ENCODE measurements at places on chromosomes 7 and 10.

DNA sequence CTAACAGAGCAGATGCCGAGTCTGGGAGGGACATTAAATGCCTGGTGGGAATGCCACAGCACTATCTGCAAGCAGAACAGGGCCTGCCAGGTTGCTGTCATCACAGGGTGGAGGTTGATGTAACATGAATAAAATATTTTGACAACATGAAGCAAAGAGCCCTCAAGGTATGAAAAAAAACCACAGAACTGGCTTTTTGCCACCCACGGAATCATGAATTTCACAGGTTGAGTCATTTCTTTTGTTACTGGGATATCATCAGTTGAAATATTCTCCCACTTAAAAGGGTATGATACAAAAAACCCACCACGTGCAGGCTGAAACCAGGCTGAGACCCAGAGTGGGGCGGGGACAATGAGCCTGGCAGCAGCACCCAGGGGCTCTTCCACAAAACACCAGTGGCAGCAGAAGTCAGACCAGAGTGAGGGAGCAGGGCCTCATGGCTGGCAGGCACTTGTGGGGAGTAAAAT lies 220.1 kb downstream of the TNS3 start:
- DNase-seq, result peak; percentile 41

DNA sequence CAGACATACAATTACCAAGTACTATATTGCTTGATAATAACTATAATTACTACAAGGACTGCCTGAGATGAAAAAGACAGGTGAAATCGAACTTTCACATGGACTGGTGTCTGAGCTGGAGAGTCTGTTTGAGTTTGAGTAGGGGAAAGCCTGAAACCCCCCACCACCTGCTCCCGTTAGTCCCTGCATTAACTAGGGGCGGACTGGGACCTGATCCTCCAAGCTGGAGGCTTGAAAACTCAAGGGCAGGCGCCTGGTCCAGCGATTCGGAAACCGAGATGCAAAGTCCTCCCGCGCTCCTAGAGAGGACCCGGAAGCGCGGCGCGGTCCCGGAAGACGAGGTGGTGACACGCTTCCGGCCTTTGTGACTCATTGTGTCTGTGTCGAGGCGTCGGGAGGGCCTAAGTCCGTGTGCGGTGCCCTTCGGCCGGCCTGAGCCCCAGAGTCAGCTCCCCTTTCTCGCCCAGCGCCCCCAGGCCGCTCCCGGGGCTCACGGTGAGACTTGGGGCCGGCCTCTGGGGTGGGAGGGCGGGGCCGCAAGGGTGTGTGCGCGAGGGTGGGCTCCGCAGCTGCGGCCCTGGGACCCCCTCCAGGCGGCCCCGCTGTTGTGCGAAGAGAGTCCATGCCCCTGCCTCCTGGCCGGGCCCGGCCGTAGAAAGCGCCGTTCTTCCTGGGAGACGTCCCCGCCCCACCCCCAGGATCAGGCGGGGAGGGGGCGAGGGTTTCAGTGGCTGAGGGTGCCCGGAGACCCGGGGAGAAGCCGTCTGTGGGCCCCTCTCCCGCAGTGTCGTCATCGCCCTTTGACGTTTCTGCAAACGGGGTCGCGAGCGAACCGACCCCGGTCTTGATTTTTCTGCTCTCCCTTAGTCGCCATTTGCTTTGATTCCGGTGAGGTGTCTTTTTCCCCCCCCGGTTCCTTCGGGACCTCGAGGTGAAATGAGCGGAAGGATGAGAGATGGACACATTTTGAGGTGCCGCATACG lies at the start of gene ZKSCAN1:
Gene ZKSCAN1, plus strand, starts transcription at position 365 of the 983 bp plus-strand sequence. CDS start 7,911 bp downstream, outside the sequence.
- peak; percentile 88 for DNase-seq

- DNase-seq, result no peak
Measured at GRCh38 chr10:89030791-89031190, 40.2 kb downstream of the FAS start.

- DNase-seq, result no peak
Measured at GRCh38 chr7:120582916-120583315, 275.0 kb downstream of the TSPAN12 start.

DNA sequence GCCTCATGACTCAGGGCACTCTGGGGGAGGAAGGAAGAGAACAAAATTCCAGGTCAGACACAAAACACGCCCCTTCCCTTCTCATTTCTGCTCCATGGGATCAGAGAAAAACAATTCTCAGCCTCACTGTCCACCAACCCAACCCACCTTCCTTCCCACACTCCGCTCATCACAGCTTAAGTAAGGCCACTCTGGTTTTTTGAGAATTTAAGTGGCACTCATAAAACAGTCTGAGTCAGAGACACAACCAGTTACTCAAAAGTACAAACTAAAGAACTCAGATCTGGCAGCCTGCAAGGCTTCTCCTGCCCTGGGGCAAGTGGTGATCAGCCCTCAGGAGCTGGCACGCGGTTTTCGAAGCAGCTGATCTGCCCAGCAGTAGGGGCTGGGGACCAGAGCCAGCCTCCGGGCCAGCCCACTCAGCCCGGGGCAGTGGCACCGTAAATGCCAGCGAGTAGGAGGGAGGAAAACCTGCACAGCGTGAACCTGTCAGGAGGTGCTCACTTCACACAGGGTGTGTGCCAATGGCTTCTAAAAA lies 39.1 kb upstream of the ABLIM1 start:
- DNase-seq, result no peak

DNA sequence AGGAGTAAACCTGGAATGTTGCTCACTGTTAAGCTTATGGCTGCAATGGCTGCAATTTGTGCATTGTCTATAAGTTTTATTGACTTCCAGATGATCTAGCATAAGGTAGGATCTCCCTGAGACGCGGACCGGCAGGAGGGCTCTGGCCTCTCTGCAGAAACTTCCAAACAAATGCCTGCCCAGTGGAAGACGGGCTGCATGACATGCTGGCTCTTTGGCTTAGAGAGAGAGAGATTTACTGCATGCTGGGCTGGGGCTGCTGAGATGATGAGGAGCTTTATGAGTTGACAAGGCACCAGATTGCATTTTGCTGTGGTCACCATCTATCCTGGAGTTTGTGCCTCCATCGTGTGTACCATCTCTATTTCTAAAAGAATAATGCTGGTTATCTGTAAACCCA lies 193.2 kb downstream of the GALNT17 start:
- DNase-seq, result no peak
